ENCODE measurements at places on chromosomes 1 and 21.

GRCh38 chr1:43947061-43947873, 517 bp downstream of the IPO13 start:
- no peak for DNase-seq

GRCh38 chr1:91092503-91092902, 70.7 kb upstream of the ZNF644 start:
- DNase-seq, result no peak

DNA sequence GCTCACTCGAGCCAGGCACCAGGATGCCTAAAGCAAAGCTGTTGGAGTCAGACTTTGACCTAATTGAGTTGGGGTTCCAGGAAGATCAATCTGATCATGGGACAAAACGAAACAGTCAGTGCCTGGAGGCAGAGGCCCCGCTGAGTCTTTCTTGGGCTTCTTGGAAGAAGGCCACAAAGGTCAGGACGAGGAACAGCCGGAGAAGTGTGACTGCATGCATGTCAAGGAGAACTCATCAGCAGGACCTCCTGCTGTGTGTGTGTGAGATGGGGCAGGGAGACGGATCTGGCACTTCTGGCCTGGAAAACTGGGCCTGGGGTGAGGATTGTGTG, 190.8 kb downstream of the CAMTA1 start:
- DNase-seq, result no peak

DNA sequence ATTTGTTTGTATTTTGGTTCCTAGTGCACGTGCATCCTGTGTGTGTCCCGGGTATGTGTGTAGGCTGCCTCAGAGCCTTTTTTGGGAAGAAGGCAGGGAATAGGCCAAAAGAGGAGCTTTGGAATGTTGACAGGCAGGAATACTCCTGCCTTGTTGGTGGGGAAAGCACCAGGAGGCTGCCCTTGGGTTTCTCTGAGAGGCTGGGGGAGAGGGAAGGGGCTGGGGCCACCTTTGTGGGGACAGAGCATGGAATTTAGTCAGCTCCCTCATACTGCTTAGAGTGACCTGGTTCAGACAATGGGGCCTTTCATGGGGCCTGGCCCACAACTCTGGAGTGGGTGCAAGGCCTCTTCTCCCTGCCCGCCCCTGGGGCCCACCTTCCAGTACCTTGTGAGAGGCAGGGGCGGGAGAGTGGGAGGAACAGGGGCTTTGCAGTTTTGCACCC, 31.3 kb downstream of the ACOT11 start:
- DNase-seq, result no peak

DNA sequence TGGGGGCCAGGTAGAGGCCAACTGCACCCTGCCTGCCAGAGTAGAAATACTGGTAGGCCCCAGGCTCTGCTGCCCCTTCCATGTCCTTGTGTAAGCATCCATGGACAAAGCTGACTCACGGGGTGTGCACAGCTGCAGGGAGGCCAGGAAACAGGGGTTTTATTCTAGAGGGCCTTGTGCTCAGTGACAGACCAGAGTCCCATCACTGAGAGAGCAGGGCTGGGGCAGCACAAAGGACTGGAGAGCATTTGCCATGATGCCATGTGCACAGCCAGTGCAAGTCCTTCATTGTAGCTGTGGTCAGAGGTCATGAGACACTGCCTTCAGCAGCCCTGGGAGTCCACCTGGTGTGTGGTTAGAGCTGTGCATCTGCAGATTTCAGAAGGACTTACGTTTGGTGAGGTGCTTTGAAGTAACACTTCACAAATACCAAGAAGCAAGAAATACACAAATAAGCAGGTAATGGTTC, 8.1 kb downstream of the ARF1 start:
- no peak for DNase-seq

DNA sequence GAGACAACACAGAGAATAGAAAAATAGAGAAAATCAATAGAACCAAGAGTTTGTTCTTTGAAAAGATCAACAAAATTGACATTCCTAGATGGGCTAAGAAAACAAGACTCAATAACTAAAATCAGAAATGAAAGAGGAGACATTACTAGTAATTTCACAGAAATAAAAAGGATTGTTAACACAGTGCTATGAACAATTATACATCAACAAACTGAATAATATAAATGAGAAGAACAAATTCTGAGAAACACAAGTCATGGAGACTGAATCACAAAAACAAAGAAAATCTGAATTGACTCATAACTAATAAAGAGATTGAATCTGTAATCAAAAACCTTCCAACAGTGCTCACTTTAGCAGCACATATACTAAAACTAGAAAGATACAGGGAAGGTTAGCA, 51.6 kb upstream of the TTC39A start:
- no peak for DNase-seq

DNA sequence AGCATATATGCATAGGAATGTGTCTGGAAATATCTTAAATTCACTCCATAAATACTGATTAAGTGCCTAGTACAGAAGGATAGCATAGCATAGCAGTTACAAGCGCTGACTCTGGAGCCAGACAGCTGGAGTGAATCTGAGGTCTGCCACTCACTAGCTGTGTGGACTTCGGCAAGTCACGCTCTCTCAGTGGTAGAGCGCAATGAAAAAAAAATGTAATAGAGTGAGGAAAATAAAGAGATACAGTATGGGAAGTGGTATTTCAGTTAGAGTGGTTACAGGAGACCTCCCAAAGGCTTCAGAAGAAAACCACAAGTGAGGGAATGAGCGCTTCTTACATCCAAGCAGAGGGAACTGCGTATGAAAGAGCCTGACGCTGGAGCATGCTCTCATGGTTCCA, 338.9 kb upstream of the PRMT6 start:
- no peak for DNase-seq

DNA sequence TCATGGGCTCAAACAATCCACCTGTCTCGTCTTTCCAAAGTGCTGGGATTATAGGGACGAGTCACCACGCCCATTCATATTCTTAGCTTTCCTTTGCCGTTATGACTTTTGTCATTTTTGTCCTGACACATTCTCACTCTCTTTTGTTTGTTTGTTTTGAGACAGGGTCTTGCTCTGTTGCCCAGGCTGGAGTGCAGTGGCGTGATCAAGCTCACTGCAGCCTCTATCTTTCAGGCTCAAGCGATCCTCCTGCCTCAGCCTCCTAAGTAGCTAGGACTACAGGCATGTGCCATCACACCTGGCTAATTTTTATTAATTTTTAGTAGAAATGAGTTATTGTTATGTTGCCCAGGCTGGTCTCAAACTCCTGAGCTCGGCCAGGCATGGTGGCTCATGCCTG, 11.8 kb upstream of the MED18 start:
- DNase-seq, result no peak

DNA sequence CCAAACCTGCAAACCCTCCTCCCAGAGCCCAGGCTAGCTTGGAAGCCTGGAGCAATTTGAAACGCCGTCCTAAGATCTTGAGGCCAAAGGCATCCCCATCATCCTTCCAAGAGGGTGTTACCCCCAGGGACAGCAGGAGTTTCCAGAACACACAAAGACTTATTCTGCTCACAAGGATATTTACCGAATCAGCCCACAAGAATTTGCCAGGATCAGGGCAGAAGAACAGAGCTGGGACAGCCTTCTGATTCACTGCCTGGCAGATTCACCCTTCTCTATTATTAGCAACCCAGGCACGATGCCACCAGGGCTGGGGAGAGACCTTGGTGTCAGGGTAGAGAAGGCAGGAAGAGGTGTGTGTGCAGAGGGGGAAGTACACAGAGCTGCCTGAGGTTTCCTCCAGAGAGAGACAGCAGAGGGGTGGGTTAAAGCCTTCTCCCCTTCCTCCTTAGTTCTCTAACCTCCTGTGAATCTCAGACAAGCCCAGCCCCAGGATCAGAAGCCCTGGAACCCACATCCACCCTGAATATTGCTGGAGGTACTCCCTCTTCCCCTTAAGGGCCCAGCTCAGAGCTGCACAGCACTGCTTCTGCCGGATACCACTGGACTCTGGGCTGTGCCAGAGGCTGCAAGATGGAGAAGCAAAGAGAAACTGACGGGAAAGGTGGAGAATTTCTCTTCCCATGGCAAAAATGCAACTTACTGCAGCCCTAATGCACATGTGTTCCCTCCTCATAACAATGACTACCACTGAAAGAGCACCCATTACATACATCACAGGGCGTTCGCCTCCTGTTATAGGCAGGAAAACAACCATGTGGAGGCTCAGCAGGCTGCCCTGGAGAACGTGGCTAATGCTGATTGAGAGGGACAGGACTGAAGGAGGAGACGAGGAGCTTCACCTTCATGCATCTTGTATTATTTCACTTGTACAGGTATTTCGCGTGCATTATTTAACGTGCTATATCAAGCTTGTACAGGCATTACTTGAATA, 61.8 kb downstream of the ITPKB start:
- no peak for DNase-seq

DNA sequence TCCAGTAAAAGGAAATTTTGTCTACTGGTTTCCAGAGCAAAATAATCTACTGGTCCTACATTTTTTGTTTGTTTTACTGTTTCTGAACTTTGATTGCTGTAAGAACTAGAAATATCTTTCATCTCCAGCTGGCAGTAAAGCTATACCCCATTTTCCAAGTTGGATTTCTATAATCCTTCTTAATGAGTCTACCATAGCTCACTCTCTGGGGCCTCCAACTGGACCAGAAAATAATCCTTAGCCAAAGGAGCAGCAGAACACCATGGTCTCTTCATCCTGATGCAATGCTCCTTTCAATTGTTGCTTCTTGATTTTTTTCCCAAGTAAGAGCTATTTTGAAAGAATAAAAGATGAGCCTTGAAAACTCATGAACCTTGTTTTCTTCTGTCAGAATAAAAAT, 110.0 kb upstream of the COL11A1 start:
- no peak for DNase-seq

- no peak for DNase-seq
Measured at GRCh38 chr1:54309631-54310366, 96.4 kb downstream of the SSBP3 start.

DNA sequence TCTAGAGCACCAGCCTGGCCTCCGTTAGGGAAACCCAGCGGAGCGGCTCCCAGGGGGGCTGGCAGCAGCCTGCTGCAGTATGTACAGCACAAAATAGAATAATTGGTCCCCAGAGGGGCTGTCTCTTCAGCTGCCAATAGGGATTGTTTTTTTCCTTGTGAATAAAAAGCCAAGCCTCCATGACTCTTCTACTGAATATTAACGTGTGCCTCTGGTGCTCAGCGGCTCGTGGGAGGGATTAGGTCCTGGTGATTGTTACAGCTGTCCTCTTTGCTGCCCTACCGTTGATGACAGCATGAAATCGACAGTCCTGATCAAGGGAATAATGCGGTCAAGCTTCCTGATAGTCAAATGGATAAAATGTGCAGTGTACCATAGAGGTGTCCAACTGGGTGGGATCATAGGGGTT, 190.7 kb upstream of the RUNX1 start:
- no peak for DNase-seq

DNA sequence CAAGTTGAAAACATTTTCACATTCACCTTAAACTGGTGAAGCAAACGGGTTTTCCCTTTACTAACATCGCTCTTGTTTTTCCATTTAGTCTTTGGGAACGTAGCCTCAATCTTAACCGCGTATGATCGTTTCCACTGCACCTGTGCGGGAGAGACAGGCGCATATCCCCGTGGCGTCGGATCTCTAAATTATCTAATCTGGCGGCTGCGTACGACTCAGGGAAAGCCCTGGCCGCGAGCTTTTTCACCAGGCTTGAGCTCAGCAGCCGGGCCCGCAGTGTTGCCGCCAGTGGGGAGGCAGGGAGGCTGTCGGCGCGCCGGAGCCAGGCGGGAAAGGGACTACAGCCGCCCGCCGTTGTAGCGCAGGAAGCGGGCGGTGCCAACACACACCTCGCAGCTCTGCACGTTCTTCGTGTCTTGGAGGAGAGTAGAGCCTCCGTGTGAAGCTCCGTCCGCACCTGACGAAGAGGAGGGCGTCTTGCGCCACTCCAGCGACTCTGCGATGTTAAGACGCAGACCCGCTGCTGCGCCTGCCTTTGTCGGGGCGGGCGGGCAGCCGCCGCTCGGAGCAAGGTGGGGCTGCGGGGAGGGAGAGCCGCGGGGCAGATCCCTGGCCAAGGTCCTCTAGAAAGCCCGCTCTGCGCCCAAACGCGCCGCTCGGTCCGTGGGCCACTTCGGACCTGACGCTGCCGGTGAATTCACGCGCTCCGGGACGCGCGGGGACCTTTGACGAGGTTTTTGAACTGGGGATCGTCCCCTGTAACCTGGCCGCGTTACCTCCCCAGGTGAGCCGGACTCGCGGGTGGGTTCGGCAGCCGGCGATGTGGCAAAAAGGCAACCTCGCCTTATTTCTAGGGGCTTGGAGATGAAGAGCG, 18.5 kb upstream of the TBX15 start:
- no peak for DNase-seq

- peak; percentile 6 for DNase-seq
Measured at GRCh38 chr1:56120021-56120420, 459.3 kb downstream of the PLPP3 start.

DNA sequence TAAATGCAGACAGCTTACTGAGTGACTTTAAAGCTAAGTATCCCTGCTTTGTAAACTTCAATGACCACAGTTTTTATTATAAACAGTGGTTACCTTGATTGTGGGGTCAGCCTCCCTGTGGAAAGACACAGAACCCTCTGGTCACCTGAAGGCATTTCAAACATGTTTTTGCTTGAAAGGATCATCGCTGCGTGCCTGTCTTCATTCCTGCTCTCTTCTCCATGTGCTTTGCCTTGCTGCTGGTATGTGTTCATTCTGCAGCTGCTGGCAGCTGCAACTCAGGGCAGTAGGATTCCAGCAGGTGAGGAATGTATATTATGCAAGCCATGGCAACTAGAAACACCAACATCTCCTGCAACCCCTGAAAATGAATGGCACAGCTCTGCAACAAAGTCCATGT, 81.0 kb upstream of the VAV3 start:
- no peak for DNase-seq

DNA sequence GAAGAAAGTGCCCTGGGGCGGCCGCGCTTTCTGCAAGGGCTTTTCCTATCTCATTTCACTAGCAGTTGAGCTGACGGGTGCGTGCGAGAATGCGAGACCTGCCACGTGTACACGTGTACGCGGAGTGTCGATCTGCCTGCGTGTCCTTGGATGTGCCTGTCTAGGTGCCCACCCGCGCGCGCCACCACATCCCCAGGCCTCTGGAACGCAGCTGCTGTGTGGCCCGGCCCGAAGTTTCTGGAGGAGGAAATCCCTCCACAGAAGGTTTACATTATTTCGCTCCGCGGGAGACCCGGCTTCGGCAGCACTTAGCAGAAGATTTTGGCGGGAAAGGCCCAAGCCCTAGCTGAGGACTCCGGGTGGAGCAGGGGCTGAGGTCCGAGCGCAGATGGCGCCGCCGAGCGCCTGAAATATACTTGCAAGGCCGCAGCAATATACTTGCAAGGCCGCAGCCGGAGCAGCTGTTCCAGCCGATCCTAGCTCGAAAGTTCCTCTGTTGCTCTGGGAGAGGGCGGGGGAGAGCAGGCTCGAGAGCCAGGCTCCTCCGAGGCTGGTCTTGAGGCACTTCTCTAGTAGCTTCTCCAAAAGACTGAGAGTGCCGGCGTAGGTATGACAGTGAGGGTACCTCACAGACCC, 3.9 kb downstream of the TBX15 start:
- DNase-seq, result no peak

DNA sequence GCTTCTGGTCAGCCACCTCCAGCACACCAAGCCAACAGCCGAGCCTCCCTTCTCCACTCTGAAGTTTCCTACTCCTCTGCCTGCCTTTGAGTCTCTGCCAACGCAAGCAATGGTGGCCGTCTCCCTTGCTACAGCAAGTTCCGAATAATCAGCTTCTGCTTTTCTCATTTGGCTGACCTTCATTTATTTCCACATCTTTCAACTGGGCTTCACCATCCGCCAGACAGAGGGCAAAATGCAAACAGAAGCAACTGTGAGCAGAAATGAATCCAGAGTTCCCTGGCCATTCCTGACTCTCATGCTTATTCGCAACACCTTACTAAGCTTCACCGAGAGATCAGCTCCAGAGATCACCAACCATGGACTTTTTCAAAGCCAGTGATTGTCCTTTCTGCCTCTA, 621.0 kb downstream of the NPHP4 start:
- no peak for DNase-seq
